Activated CD4-positive, alpha-beta T cell treated with anti-CD3 and anti-CD28 coated beads, Interleukin-2, amount 50 U/mL, for 1 hour (primary cell): ENCODE measurements at places on chromosomes 13 and 19.

- no peak for DNase-seq
These were observed 9.8 kb downstream of the CBY2 start for GRCh38 chr13:45711951-45712350.

DNA sequence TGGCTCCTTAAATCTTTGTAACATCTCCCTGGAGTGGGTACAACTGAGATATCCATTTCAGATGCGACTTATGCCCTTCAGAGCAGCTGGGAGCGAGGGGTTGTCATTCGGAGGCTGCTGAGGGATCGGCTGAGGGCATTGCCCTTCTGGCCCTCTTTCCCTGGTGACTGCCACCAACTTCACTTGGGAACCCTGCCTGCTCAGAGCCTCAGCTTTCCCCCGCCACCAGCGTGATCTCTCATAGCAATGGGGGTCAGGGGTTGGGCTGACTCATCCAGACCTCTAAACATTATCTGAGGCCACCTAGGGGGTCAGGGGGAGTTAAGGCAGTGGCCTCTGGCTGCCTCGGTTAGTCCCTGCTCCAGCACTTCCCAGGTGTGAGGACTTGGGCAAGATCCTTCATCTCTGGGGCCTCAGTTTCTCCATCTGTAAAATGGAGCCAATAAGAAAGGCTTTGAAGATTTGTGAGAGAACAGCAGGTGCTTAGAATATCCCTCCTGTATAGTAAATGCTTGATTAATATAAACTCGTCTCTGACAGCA lies 1.1 kb downstream of the PRX start:
- no peak for DNase-seq

DNA sequence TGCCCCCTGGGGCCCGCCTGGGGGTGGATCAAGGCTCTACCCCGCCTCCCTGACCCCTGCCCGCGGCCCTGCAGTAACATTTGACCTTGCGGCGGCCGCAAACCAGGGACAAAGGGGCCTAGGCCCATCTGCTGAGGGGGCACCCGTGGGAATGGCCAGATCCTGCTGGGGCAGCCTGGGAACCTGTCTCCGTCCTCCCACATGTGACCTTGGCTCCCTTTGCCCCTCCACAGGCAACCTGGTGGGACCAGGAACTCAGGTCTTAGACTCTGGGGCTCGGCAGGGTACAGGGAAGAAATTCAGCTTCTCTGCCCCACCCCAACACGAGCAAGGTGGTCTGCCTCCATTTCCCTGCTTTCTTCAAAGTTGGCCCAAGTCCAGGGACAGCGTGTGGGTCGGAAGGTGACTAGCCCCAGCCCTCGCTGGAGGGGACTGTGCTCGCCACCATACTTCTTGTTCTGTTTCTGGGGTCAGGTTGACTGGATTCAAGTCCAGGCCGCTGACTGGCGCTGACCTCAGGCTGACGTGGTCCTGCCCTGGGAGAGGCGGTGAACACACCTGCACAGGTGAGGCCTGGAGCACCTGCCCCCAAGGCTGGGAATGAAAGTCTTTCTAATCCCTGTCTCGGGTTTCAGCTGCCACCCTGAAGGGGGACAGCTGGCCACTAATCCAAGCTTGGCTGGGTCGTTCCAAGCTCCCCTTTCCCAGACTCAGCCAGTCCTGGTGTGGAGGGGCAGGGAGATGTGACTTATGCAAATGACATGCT lies 2.5 kb upstream of the NR2F6 start:
- DNase-seq, result no peak

- DNase-seq, result no peak
These were observed at the start of gene OSCAR for GRCh38 chr19:54100561-54100960. Gene OSCAR, minus strand, starts transcription at chr19:54100803. Its CDS starts 11 bp downstream, at chr19:54100792.

GRCh38 chr19:58568453-58569130 lies 4.5 kb downstream of the MZF1 start:
- no peak for DNase-seq

- DNase-seq, result no peak
These were observed 36.1 kb upstream of the PDCD5 start for GRCh38 chr19:32544917-32545316.

- DNase-seq, result no peak
These were observed 45.5 kb downstream of the SAE1 start for GRCh38 chr19:47176071-47176626.

- peak; percentile 41 for DNase-seq
These were observed 418.9 kb downstream of the KLF12 start for GRCh38 chr13:73715114-73715910.

DNA sequence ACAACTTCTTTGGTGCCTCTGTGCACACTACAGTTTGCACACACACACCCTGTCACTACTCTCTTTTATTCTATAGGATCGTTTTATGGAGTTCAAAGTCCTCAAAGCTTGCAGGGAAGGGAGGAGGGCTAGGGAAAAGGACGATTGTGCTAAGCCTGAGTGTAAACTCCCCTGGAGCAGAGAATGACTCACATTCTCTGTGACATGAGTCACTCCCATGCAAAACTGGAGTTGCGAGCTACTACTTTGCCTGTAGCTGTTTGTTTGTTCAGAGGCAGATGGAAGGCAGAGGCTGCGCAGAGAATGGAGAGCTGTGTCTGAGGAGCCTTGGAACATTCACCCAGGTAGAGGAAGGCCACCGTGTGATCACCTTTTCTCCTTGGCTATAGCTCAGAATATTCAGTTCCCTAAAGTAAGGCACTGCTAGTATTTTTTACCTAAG lies 80.5 kb upstream of the MBNL2 start:
- DNase-seq, result no peak

DNA sequence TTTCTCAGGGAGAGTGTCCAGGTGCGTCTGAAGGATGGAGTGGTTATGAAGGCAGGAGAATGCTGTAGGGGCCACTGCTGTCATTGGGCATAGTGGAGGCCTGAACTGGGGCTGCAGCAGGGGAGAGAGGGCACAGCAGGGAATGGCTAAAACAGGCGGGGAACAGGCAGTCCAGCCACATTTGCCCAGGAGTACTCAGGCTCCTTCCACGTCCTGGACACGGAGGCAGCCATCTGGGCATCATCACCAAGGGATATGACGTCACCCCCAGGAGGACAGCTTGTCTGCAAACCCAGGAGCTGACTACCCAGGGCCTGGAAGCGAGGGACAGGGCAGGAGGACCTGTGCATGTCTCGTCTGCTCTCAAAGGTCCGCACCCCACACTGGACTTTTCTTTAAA lies 22.2 kb downstream of the VSTM2B start:
- no peak for DNase-seq

DNA sequence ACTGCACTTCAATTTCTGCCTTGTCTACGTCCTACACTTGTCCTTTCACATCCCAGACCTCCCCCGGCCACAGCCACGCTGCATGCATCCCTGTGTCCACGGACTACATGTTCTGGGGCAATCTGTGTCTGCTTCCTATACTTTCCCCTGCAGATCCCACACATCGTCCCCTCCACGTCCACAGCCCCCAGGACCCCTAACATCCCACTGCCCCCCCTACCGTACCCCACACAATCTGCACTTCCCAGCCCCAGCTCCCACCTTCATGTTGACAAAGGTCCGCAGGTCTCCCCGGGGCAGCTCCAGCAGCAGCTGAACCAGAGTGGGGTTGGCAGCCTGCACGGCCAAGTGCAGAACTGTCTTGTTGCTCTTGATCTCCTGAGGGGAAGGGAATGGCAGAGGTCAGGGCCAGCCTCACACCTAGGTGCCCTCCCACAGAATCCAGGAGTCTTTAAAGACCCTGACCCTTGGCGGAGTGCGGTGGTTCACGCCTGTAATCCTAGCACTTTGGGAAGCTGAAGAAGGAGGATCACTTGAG lies 10.2 kb downstream of the NFKBID start:
- peak; percentile 27 for DNase-seq

DNA sequence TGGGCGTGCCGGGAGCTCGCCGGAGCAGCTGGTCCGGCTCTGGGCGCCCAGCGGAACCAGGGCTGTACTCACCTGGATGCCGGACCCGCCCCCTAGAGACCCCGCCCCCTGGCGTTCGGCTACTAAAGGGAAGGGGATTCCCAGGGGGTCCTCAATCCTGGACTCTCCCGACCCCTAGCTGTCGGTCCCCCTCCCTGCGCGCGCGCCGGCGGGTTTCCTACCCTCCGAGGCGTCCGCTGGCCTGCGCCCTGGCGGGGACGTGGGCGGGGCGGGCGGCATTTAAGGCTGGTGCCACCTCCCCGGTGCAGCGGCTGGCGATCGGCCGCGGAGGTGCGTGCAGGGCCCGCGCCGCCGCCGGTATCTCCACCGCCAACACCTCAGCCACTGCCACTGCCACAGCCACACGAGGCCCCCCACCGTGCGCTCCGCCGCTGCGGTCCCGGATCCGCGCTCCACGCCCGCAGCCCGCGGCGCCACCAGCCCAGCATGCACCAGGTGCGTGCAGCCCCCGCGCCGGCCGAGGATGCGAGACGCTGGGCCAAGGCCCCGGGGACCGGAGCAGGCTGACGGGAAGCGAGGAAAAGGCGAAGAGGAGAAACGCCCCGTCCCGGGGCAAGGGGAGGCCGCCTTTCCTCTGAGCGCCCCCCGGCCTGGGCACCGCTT lies at the start of gene ATP12A:
Gene ATP12A (plus strand): TSS at position 151 of the 663 bp plus-strand sequence. CDS start 336 bp downstream, at position 487.
- DNase-seq, result peak; percentile 12

- peak; percentile 88 for DNase-seq
These were observed 7.3 kb downstream of the MRPL4 start for GRCh38 chr19:10259162-10259905.

- DNase-seq, result no peak
These were observed 3.6 kb downstream of the MAU2 start for GRCh38 chr19:19324059-19324770.

DNA sequence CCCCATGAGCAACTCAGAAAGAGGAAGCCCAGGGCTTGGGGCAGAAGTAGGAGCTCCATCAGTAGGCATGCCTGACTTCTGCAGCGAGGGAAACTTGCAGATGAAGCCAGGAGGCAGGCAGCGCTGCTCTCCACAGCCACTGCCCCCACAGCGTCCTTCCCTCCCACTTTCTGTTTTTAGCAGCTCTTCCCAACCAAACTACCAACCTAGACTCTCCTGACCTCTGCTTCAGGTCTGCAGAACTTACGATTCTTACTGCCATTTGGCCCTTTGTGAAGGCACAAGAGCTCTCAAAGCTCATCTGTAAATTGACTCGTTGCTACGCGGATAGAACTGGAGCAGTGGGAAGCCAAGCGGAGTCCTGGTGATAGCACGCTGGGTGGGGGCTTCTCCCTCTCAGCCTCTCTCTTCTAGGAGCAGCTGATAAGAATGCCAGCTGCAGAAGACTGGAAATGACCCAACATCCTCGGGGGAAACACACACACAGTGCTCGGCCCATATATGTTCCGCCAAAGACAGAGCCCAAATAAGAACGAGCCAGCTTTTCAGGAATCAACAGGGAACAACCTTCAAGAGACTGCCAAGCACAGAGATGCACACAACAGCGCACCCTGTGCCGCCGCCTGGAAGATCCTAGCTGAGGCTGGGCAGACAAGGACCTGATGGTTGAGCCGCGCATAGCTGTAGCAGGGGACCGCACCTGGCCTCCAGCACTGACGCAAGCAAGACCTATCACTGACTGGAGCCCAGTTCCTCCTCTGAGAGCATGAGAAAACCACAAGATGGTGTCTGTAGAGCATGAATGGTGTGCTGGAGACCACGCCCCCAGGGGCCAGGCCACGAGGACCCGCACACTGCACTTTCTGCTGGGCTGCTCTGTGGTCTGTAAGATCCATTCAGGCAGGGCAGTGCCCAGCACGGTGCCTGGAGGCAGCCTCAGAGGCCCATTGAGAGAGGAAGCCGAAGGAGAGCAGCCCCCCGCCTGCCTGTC lies 15.9 kb upstream of the SLC35E1 start:
- peak; percentile 61 for DNase-seq

GRCh38 chr13:80962173-80962572 lies 621.2 kb upstream of the SPRY2 start:
- no peak for DNase-seq

GRCh38 chr13:46114613-46115012 lies 9.8 kb upstream of the CPB2 start:
- DNase-seq, result no peak

DNA sequence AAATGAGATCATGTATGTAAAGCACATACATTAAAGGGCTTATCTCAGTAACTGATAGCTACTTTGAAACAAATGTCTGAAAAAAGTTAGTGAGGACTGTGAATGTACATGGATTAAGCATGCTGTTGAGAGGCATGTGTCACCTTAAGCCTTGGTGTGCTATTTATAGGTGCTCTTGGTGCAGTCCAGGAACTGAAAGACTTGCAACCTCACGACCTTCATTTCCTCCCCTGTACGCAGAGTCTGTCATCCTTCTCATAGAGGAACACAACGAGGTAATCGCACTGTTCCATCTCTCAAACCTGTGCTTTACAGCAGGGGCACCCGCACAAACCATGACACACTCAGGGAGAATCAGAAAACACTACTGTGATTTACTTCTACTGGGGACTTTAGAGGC lies 65.6 kb downstream of the UFM1 start:
- DNase-seq, result no peak

- no peak for DNase-seq
These were observed 551.0 kb upstream of the MIR17HG start for GRCh38 chr13:90796474-90796873.

GRCh38 chr13:40916207-40916998 lies 102.7 kb downstream of the ELF1 start:
- DNase-seq, result no peak

- no peak for DNase-seq
These were observed 220.8 kb downstream of the COG6 start for GRCh38 chr13:39876258-39876657.

GRCh38 chr13:37127691-37128241 lies 22.3 kb upstream of the CSNK1A1L start:
- no peak for DNase-seq

DNA sequence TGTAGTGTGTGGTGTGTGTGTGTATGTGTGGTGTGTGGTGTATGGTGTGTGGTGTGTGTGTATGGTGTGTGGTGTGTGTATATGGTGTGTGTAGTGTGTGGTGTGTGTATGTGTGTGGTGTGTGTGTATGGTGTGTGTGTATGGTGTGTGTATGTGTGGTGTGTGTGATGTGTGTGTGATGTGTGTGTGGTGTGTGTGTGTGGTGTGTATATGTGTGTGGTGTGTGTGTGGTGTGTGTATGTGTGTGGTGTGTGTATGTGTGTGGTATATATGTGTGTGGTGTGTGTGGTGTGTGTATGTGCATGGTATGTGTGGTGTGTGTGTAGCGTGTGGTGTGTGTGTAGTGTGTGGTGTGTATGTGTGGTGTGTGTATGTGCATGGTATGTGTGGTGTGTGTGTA lies 1.7 kb downstream of the ATP12A start:
- DNase-seq, result no peak

DNA sequence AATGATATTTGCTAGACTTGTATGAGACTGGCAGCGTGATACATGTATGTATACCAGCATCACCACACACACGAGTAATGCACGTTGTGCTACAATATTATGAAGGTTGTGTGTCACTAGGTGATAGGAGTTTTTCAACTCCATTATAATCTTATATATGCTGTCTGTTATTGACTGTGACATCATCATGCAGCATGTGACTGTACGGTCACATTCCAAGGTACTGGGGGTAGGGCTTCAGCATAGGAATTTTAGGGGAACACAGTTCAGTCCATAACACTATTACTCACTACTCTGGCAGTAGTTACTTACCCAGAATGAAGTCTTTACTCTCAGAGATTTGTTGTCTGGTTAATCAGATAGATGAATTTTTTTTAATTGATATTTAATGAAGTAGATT lies 91.1 kb downstream of the CDK8 start:
- no peak for DNase-seq

- no peak for DNase-seq
These were observed 742 bp downstream of the NALCN start for GRCh38 chr13:101415358-101416174.

- no peak for DNase-seq
These were observed 19.9 kb downstream of the IFNL3 start for GRCh38 chr19:39224910-39225309.

- no peak for DNase-seq
These were observed 45.7 kb downstream of the IRS2 start for GRCh38 chr13:109740721-109741120.
